Tibial artery (tissue), 4 donors: ENCODE measurements at places on chromosomes 11 and 22.

DNA sequence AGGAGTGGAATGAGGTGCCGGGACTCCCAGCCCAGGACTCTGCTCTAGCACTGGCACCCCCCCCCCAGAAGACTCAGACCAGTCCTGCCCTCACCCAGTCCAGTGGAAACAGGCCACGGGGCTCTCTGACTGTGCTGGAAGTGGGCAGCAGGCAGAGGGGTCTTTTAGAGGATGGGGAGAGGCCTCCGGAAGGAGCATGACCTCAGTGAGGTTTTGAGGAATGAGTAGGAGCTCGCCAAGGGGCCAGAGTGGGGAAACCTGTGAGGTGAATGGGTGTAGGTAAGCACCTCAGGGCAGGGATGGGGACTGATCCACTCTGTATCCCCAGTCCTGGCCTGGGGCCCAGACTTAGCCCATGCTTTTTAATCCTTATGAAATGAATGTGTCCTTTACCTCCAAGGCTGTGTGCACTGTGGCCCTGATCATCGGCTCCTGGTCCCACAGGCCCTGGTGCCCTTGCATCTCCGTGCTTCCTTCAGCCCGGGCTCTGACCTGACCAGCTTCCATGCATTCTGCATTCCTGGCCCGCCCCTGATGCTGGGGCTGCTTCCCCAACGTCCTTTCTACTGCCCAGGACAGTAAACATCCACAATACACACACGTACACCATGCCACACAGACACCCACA lies 24.4 kb upstream of the RFPL3 start:
- H3K4me3 ChIP-seq: no peak overlapping the region
- H3K27ac ChIP-seq: no peak overlapping the region
- peak; percentile 51 for DNase-seq
- H3K4me1 ChIP-seq: no peaks in the 10 kb centered on the region
- no peaks in the 10 kb centered on the region for H3K36me3 ChIP-seq

DNA sequence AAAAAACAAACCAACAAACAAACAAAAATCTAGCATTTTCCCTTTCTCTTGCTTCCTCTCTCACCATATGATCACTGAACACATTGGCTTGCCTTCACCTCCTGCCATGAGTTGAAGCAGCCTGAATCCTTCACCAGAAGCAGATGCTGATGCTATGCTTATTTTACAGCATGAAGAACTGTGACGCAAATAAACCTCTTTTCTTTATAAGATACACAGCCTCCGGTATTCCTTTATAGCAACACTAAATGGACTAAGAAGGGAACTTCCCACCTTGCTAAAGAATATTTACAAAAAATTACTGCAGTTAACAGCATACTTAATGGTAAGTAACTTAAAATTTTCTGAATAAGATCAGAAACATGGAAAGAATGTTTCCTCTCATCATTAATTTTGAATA lies 27.7 kb upstream of the TEAD1 start:
- no peak for DNase-seq
- H3K36me3 ChIP-seq: no peaks in the 10 kb centered on the region
- no peaks in the 10 kb centered on the region for H3K4me1 ChIP-seq

DNA sequence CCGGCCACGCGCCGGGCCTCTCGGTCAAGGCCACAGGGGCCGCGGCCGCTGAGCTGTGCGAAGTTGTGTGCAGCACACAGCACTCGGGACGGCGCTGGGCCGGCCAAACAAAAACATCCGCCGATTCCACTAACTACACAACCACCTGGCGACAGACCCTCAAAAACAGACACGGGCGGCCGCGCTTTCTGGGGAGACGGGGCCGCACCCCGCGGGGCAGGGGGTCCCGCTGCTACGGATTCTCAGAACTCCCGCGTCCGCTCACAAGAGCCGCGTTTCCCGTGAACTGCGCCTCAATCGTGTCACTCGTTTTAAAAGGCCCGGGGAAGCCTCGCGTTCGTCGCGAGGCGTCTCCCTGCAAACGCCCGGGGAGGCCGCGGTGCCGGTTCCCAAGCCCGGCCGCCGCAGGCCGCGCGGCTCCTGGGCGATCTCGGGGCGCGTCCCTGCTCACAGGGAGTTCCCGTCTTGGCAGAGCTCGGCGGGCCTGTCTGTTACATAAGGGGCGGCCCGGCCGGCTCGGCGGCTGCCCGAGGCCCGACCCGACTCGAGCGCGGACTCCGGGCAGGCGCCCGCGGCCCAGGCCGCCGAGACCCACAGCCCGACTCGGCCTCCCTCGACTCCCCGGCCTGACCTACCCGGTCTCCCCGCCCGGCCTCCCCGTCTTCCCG lies 936 bp downstream of the BRD1 start:
- peak overlapping the region; percentile 91 for H3K4me3 ChIP-seq
- H3K4me1 ChIP-seq: peaks cover 36% of the 10 kb centered on the region
- H3K27me3 ChIP-seq: no peaks in the 10 kb centered on the region
- peak; percentile 77 for DNase-seq

GRCh38 chr22:45631841-45632238 lies 39.8 kb upstream of the ATXN10 start:
- no peaks in the 10 kb centered on the region for H3K4me1 ChIP-seq
- DNase-seq: no peak
- no peak overlapping the region for H3K27ac ChIP-seq
